Stimulated activated CD4-positive, alpha-beta T cell treated with anti-CD3 and anti-CD28 coated beads, Interleukin-15, amount 100 ng/mL, for 1 hour (primary cell): ENCODE measurements at places on chromosomes 12 and 14.

DNA sequence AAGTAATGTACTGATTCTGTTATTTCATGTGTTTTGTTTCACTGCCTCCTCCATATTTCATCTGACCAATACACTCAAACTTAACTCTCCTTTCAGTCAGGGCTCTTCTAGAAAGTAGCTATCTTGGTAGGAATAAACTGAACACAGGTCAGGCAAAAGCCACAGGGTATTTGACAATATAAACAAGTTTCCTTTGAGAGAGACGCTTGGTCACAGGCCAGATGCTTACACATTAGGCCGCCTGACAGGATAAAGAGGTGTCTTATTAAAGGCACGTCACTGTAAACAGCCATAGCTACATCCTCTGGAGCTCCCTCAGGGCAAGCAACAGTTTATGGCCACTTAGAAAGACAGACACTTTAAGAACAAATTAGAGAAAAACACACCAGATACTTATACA lies 607.5 kb downstream of the SLC6A15 start:
- DNase-seq, result no peak

GRCh38 chr12:76518699-76519098 lies 40.9 kb downstream of the OSBPL8 start:
- DNase-seq, result no peak

- DNase-seq, result no peak
These were observed 411.6 kb downstream of the CCER1 start for GRCh38 chr12:90543374-90543773.

GRCh38 chr12:24705741-24706358 lies 243.1 kb downstream of the BCAT1 start:
- DNase-seq, result no peak

- no peak for DNase-seq
These were observed 9.0 kb upstream of the BDKRB1 start for GRCh38 chr14:96247031-96247430.
